ENCODE measurements at places on chromosomes 7 and 10.

- no peak for DNase-seq
Measured at GRCh38 chr7:92489634-92490033, 11.9 kb upstream of the ERVW-1 start.

DNA sequence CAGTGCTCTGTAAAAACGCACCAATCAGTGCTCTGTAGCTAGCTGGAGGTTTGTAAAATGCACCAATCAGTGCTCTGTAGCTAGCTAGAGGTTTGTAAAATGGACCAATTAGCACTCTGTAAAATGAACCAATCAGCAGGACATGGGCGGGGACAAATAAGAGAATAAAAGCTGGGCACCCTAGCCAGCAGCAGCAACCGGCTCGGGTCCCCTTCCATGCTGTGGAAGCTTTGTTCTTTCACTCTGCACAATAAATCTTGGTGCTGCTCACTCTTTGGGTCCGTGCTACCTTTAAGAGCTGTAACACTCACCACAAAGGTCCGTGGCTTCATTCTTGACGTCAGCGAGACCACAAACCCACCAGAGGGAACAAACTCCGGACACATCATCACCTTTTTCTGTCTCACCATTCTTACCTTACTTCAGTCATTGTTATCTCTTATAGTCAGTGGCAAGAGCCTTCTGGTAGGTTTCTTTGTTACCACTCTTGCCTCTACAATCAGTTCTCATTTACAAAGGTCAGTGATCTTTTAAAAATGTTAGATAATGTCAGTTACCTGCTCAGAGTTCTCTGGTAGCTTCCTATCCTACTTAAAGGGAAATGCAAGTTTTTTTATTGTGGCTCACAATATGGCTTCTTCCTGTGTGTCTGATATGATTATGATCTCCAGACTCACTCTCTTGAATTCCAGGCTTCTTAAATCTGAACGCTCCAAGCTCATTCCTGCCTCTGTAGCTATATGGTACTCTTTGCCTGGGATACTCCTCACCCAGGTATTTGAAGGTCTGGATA lies 4.5 kb downstream of the STAM start:
- no peak for DNase-seq

DNA sequence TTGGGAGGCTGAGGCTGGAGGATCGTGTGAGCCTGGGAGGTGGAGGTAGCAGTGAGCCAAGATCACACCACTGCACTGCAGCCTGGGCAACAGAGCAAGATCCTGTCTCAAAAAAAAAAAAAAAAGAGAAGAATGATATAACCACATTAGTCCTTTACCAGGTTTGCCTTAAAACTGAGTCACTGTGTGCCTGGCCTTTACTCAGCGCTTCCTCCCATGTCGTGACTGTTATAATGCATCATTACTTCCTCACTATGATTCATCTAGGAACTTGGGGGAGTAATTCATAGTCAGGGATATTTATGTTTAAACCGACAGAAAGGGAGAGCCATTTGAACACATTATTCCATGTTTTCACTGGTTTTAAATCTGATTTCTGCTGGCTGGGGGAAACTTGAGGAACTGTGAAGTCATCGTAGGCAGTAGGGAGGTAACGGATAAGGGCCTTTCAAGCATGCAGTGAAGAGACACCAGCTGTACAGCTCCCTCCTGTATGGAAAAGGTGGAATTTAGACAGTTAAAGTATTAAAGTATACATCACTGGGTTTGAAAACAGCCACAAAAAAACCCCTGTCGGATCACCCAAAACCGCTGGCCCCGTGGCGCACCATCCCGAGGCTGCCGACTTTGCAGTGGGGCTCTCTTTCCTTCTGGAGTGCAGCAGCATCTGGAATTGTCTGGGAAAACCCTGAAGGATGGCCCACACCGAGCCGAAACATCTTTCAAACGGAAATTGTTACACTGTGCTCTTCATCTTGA lies 119.8 kb downstream of the NKX6-2 start:
- DNase-seq = no peak

GRCh38 chr10:95430231-95430951 lies 130.8 kb downstream of the SORBS1 start:
- DNase-seq = peak; percentile 8

GRCh38 chr7:107076781-107077698 lies 32.5 kb downstream of the PRKAR2B start:
- DNase-seq = no peak

GRCh38 chr7:50446542-50446960 lies 3.6 kb downstream of the FIGNL1 start:
- no peak for DNase-seq

- no peak for DNase-seq
Measured at GRCh38 chr7:36887233-36887632, 162.9 kb upstream of the AOAH start.

DNA sequence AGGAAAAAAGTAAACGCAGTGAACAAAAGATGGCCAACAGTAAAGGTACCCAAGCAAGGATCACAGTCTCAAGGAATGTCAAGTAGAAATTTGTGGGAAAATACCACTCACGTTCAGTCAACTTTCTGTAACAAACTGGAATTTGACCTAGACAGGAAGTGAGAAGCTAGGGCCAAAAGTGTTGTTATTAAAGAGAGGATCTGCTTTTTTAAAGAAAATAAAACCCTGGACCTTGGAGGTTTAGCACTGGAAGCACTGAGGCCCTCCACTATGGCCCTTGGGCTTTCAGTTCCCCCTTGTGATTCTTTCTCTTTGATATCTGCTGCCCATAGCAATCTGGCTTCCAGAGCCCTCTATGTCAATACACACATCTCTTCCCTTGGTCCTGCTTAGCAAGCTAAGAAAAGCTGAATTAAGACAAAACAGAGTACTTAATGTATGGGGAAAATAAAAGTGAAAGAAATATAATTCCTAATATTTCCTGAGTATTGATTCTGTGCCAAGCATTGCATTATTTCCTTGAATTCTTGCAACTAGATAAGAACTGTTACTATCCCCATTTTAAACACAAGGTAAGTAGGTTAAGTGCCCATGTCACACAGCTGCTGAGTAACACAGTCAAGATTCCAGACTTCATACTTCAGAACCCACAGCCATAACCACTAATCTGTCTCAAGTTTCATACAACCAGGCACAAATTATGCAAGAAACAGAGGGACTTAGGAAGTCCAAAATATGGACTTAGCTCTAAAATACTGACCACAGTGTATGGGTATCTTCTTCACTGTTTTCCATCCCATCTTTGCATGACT lies 2.6 kb upstream of the ZNF438 start:
- no peak for DNase-seq

- DNase-seq = no peak
Measured at GRCh38 chr10:85175635-85176034, 847.2 kb downstream of the CCSER2 start.

DNA sequence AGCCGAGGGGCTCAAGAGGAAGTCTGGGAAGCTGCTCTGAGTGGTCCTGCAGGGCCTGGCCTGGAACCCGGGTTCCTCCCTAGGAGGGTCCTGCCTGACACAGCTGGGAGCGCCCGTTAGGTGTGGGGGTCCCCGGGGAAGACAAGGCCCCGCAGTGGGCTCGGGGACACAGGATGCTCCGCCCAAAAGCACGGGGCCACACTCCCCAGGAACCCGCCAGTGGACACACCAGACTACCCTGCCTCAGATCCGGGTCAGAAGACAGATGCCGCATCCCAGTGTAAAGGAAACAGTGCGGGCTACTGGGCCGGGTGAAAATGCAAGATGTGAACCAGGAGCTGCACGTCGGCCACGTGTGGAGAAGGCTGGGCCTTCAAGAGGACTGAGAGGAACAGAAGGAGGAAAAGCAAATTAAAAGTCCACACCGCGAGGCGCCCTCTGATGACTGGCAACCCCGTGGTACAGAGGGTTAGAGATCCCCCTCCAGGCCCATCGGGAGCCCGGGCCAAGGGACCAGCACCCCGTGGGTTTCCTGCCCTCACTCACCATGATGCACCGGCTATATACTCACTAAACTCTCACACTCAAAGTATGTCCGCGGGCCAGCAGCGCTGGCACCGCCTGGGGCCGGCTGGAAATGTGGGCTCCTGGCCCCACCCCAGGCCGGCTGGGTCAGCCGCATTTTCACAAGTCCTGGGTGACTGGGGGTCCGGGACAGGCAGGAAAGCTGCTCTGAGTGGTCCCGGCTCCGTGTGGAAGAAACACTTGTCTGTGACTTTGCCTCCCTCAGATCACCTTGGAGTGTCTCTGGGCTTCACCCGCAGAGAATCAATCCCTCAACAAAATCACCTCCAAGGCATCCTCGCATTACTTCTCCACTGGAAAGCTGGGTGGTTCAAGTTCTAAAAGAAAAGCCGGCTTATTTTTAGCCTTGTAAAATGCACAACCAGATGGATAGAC lies 6.1 kb downstream of the STK32C start:
- DNase-seq = no peak

DNA sequence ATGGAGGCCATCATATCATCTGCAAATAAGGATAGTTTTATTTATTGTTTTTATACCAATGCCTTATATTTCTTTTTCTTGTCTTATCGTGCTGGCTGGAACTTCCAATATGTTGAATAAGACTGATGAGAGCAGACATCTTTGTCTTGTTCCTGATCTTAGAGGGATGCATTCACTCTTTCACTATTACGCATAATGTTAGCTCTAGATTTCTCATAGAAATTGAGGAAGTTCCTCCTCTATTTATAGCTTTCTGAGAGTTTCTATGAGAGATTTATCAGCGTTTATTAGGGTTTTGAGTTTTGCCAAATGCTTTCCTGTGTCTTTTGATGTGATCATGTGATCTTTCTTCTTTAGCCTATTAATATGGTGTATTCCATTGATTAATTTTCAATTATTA lies 49.3 kb downstream of the COL28A1 start:
- no peak for DNase-seq

GRCh38 chr7:32069116-32069650 lies 1.0 kb downstream of the PDE1C start:
- no peak for DNase-seq

DNA sequence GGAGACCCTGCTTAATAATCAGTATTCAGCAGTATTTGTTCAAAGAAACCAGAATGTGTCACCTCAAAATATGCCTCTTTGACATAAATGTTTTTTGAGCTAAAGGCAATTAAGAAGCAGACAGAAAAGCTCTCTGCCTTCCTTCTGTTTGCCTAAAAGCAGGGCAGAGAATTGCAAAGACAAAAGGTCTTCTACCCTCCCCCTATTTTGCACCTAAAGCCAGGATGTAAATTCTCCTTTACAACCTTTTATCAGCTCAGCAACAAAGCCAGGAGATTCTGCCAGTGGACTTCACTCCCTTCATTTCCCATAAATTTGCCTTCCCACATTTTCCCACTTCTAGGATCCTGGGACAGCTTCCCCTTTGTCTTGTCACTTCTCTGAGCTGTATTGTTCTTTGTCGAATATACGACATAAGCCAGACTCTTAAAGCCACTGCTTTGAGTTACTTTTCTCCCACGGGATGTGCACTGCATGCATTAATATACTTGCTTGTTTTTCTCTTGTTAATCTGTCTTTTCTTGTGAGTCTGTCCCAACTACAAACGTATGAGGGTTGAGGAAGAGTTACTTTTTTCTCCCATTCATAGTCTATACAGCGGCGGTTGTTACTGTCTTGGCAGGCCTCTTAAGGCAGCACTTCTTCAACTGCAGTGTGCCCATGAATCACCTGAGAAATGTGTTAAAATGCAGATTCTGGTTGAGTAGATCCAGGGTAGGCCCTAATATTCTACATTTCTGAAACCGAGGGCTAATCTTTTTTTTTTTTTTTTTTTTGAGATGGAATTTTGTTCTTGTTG lies 48.2 kb downstream of the ST8SIA6 start:
- DNase-seq = no peak

DNA sequence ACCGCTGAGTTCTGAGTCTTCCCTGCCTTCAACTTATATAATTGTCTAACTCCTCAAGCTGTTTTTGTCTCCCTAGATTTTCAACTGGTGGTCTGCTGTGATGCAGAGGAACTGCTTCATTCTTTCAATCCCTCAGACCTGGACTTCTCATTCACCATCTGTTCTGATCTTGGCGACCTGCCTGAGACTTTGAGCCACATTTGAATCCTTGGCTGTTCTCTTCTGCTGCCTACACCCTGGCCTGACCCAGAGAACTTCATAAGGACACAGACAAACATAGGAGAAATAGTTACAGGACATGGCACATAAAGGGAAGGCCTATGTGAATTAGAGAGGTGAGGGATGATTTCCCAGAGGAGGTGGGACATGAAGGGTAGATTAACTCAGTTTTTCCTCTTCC lies 326.7 kb downstream of the PTEN start:
- DNase-seq = no peak

DNA sequence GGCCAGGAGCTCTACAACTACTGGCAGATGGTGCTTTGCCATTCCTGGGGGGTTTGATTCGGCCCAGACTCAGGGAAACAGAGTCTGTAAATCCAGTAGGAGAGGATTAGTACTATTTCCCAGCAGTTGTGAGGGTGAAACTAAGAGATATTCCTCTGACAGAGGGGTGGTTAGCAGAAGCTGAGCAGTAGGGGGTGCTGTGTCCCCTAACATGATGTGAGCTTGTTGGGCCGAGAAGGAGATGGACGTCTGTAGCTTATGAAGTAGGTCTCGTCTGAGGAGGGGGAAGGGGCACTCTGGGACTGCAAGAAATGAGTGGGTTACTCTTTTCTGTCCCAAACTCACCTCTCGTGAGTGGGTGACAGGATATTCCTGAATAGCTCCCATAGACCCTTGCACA lies 179.2 kb upstream of the MBL2 start:
- DNase-seq = no peak

GRCh38 chr7:128405471-128406313 lies 4.1 kb downstream of the IMPDH1 start:
- peak; percentile 63 for DNase-seq

- DNase-seq = no peak
Measured at GRCh38 chr10:121051171-121051570, 200.0 kb downstream of the WDR11 start.

Data from stimulated activated CD4-positive, alpha-beta T cell treated with anti-CD3 and anti-CD28 coated beads, Interleukin-12 subunit alpha, Interleukin-12 subunit beta, amount 100 ng/mL, for 4 hours (primary cell).